ENCODE measurements at places on chromosomes 4 and X. TPM values are rescaled to one million over a fixed set of nuclear protein-coding genes. Genes with fewer than 3 reads are reported as not detected.

The OTUD6A gene
- total RNA-seq = not detected

GRCh38 chr4:99893839-99894160 lies 427 bp downstream of the LAMTOR3 start:
- DNase-seq = no peak
- H3K27me3 ChIP-seq = no peaks in the 10 kb centered on the region
- peaks cover 27% of the 10 kb centered on the region for H3K4me1 ChIP-seq
- H3K27ac ChIP-seq = peak overlapping the region; percentile 89
- peaks cover 11% of the 10 kb centered on the region for H3K36me3 ChIP-seq
- peak overlapping the region; percentile 97 for H3K4me3 ChIP-seq

- DNase-seq = no peak
- H3K27ac ChIP-seq = no peak overlapping the region
- peaks cover 14% of the 10 kb centered on the region for H3K36me3 ChIP-seq
- no peaks in the 10 kb centered on the region for H3K4me1 ChIP-seq
- no peaks in the 10 kb centered on the region for H3K27me3 ChIP-seq
- H3K4me3 ChIP-seq = no peak overlapping the region
These were observed 57.3 kb downstream of the CYTL1 start for GRCh38 chr4:4961936-4962335.

The IQCM gene
- not detected for total RNA-seq

The IKBKG gene
- total RNA-seq = 31.1 TPM

DNA sequence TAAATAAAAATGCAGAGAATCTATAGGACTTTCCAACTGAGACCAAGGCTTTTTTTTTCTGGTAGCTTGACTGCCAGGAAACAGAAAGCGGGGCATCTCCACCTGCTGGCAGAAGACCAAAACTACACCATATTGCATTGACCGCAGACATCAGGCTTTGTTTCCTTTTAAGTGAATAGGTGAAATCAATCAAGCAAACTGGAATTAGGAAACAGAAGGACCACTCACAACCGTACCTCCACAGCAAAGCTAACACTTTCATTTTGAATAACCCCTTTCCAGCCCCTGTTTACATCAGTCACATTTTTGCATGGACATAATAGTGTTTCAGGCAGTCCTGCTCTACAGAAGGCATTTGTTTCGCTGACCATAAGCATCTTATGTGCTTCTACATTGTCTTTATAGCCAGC lies 218.2 kb downstream of the IDS start:
- H3K4me3 ChIP-seq = no peak overlapping the region
- no peaks in the 10 kb centered on the region for H3K27me3 ChIP-seq
- DNase-seq = peak; percentile 43
- H3K27ac ChIP-seq = no peak overlapping the region
- H3K4me1 ChIP-seq = peaks cover 13% of the 10 kb centered on the region

GRCh38 chrX:143095816-143096215 lies 70.1 kb downstream of the SPANXN4 start:
- no peaks in the 10 kb centered on the region for H3K27me3 ChIP-seq
- no peak overlapping the region for H3K27ac ChIP-seq
- H3K36me3 ChIP-seq = no peaks in the 10 kb centered on the region
- H3K4me1 ChIP-seq = no peaks in the 10 kb centered on the region
- H3K4me3 ChIP-seq = no peak overlapping the region

DNA sequence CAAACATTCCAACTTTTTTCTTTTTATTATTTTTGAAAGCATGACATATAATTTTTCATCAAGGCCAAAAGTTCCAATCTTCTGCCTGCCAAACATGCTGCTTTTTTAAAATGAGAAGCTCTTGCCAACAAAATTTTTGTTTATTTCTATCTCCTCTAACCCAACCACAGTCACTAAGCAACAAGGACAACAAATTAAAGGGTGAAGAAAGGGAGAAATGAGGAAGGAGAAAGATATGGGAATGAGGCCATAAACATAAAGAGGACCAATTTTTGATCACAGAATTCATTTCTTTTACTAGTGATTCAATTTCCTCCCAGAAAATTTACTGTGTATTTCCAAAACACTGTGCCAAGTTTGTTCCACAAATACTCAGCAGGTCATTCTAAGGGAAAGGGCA lies 537.0 kb upstream of the DIAPH2 start:
- H3K27me3 ChIP-seq = no peaks in the 10 kb centered on the region
- no peaks in the 10 kb centered on the region for H3K4me1 ChIP-seq
- no peaks in the 10 kb centered on the region for H3K36me3 ChIP-seq
- no peak overlapping the region for H3K27ac ChIP-seq
- H3K4me3 ChIP-seq = no peak overlapping the region

The NEUROG2 gene
- total RNA-seq = not detected

DNA sequence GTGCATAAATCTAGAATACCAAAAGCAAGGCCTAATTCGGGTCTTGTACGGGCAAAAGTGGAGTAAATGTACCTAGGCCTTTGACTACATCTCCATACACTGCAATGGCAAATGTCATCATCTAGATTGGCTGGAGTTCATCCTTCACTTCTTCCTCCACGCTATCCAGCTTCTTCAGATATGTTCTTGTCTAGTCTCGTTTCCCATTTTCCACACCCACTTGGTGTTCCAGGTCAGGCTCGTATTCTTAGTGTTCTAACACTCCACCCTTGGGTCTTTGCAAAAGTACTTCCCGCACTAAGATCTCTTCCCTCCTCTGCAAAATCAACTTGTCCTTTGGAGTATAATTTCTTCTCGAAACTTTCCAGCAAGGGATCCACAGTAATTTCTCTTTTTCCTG lies 1.4 kb downstream of the COQ2 start:
- H3K4me3 ChIP-seq = peak overlapping the region; percentile 84
- no peak overlapping the region for H3K27ac ChIP-seq
- H3K27me3 ChIP-seq = no peaks in the 10 kb centered on the region
- peaks cover 9% of the 10 kb centered on the region for H3K36me3 ChIP-seq
- H3K4me1 ChIP-seq = peaks cover 31% of the 10 kb centered on the region
- DNase-seq = no peak

The RS1 gene
- total RNA-seq = not detected

The HTN1 gene
- not detected for total RNA-seq

DNA sequence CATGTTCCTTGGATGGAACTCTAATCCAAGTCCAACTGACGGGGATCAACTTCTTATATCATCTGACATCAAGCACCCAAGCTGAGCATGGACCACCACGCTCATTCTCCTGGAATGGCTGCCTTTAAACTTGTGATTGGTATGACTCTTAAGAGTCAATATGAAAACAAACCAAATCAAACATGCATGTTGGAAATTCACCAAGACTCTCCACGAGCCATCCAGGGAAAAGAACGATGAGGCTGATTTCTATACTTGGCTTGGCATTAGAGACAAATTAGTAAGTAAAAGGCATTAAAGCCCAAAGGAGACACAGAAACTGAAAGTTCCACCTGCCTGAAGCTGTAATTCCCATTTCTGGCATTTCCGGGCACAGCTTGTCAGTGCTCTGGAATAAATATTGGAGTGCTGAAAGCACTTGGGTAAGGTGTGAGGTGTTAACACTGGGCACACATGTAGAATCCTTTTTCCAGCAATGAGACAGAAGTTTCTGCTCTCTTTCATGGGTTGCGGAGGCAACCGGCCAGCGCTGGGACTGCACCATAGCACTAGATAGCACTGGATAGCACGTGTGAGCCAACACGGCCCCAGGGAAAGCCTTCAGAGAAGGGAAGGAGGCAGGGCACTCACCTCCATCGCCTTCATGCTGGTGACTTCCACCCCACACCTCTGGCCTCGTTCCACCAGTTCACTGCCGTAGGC lies 42.1 kb upstream of the CENPU start:
- no peak overlapping the region for H3K27ac ChIP-seq
- H3K27me3 ChIP-seq = no peaks in the 10 kb centered on the region
- peaks cover 7% of the 10 kb centered on the region for H3K36me3 ChIP-seq
- H3K4me3 ChIP-seq = no peak overlapping the region

GRCh38 chr4:25863831-25864418 lies 1.1 kb upstream of the SEL1L3 start:
- peaks cover 4% of the 10 kb centered on the region for H3K27me3 ChIP-seq
- H3K27ac ChIP-seq = no peak overlapping the region
- H3K4me1 ChIP-seq = peaks cover 26% of the 10 kb centered on the region
- DNase-seq = no peak

DNA sequence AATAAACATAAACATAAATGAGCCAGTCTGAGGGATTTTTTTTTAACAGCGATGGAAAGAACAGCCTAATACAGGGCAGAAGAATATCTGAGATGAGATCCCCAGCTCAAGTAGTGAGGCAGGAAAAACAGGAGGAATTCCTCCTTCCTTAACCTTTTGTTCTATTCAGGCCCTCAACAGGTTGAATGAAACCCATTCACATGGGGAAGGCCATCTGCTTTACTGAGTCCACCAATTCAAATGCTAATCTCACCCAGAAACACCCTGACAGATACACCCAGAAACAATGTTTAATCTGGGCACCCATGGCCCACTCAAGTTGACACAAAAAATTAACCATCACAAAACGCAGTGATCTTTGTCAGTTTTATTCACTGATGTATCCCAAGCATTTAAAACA lies 45.5 kb downstream of the SMIM31 start:
- no peak overlapping the region for H3K4me3 ChIP-seq
- H3K27me3 ChIP-seq = peaks cover 9% of the 10 kb centered on the region
- no peak for DNase-seq
- no peaks in the 10 kb centered on the region for H3K36me3 ChIP-seq

GRCh38 chrX:13028871-13029636 lies 15.4 kb downstream of the FAM9C start:
- no peaks in the 10 kb centered on the region for H3K27me3 ChIP-seq
- H3K36me3 ChIP-seq = peaks cover 7% of the 10 kb centered on the region
- peak overlapping the region; percentile 42 for H3K4me3 ChIP-seq
- no peak for DNase-seq

The NAP1L2 gene
- total RNA-seq = 2.4 TPM

GRCh38 chr4:186037692-186038658 lies 31.0 kb upstream of the TLR3 start:
- no peak overlapping the region for H3K4me3 ChIP-seq
- peaks cover 2% of the 10 kb centered on the region for H3K4me1 ChIP-seq
- peaks cover 31% of the 10 kb centered on the region for H3K27me3 ChIP-seq

The SMIM43 gene
- not detected for total RNA-seq

The ABLIM2 gene
- 0.41 TPM for total RNA-seq

GRCh38 chr4:182255441-182256190 lies 12.4 kb downstream of the TENM3 start:
- no peaks in the 10 kb centered on the region for H3K4me1 ChIP-seq
- no peaks in the 10 kb centered on the region for H3K36me3 ChIP-seq
- no peak for DNase-seq
- H3K27me3 ChIP-seq = no peaks in the 10 kb centered on the region
- no peak overlapping the region for H3K27ac ChIP-seq

DNA sequence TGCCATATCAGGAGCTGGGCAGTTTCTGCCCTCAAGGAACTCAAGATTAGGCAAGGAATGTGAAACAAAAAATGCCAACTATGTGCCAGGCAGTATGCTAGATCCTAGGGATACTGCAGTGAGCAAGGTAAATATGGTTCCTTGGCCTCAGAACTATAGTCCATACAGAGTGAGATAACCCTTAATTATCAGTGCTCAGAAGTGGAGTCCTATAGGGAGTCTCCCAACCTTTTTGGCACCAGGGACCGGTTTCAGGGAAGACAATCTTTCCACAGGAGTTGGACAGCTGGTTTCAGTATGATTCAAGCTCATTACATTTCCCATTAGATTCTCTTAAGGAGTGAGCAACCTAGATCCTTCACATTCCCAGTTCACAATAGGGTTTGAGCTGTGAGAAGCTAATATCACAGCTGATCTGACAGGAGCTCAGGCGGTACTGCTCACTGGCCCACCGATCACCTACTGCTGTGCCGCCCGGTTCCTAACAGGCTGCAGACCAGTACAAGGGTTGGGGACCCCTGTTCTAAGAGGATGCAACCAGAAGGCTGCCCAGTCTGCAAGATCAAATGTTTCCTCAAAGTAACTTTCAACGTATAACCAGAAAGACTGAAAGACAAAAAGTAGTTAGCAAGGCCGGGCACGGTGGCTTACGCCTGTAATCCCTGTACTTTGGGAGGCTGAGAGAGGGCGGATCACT lies 1.7 kb upstream of the SRP72 start:
- peaks cover 44% of the 10 kb centered on the region for H3K36me3 ChIP-seq
- DNase-seq = no peak
- peak overlapping the region; percentile 96 for H3K4me3 ChIP-seq

GRCh38 chr4:106253364-106254129 lies 62.5 kb downstream of the TBCK start:
- DNase-seq = no peak
- H3K27me3 ChIP-seq = no peaks in the 10 kb centered on the region
- peaks cover 8% of the 10 kb centered on the region for H3K36me3 ChIP-seq
- H3K4me3 ChIP-seq = no peak overlapping the region
- no peak overlapping the region for H3K27ac ChIP-seq
- H3K4me1 ChIP-seq = no peaks in the 10 kb centered on the region

DNA sequence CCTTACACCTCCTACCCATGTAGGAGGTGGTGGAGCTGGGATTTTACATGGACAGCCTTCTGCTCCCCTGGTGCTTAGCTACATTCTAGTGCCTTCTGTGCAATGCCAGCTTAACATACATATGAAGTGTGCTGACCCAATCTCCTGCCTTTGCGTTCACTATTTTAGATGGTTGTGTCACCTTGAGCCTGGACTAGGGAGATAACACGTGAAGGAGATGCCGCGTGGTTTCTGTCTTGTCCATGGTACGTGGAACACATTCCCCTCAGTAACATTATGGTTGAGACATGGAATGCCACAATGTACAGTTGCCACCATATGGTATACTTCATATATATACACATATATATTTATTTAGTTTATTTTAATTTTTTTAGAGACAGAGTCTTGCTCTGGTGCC lies 54.0 kb downstream of the TBL1X start:
- H3K27me3 ChIP-seq = no peaks in the 10 kb centered on the region
- H3K27ac ChIP-seq = no peak overlapping the region
- peaks cover 19% of the 10 kb centered on the region for H3K36me3 ChIP-seq
- H3K4me1 ChIP-seq = peaks cover 29% of the 10 kb centered on the region

The ZDHHC15 gene
- 0.49 TPM for total RNA-seq

DNA sequence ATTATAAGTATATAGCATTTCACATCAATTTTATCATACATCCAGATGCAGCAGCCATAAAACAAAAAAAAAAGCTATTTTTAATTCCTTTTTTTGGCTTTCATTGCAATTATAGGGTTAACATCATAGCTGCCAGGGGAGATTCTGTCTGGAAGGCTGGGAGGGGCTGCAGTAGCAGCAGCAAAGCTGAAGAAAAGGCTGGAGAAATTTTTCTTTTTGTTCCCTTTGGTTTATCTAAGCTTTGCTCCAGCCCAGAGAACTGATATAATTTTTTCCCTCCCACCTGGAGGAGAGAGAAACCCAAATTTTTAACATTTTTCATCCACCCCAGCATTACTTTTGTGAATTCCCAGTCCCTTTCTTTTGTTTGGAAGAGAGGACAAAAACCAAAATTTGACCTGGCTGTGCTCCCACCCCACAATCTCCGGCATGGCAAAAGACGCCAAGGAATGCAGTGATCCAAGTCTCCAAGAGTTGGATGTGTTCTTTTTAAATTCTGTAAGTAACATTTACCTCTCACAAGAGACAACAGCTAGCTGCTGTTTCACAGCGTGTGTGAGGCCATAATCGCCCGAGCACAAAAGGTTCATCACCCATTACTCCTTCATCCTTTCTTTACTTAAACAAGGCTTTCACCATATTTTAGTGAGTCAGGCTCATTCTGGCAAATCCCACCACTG lies 25.1 kb upstream of the FAM156A start:
- H3K4me3 ChIP-seq = no peak overlapping the region
- H3K27me3 ChIP-seq = no peaks in the 10 kb centered on the region
- peaks cover 1% of the 10 kb centered on the region for H3K4me1 ChIP-seq
- no peak overlapping the region for H3K27ac ChIP-seq
- DNase-seq = no peak

Data from activated naive CD8-positive, alpha-beta T cell treated with anti-CD3 and anti-CD28 coated beads for 36 hours (primary cell).